Stimulated activated CD4-positive, alpha-beta T cell treated with anti-CD3 and anti-CD28 coated beads, TNF-alpha, amount 100 ng/mL, for 4 hours (primary cell): ENCODE measurements at places on chromosomes 13 and 19.

DNA sequence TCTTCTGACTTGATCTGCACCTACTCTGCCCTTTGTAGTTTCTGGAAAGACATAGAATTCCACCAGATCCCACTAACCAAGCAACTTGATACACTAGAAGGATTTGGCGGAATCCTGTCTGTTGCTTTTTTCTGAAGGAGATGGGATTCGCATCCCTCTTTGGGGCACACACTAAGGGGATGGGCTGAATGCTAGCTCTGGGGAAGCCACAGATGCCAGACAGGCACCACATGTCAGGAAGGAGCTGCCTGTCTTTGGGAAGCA lies 52.1 kb downstream of the SERP2 start:
- no peak for DNase-seq

DNA sequence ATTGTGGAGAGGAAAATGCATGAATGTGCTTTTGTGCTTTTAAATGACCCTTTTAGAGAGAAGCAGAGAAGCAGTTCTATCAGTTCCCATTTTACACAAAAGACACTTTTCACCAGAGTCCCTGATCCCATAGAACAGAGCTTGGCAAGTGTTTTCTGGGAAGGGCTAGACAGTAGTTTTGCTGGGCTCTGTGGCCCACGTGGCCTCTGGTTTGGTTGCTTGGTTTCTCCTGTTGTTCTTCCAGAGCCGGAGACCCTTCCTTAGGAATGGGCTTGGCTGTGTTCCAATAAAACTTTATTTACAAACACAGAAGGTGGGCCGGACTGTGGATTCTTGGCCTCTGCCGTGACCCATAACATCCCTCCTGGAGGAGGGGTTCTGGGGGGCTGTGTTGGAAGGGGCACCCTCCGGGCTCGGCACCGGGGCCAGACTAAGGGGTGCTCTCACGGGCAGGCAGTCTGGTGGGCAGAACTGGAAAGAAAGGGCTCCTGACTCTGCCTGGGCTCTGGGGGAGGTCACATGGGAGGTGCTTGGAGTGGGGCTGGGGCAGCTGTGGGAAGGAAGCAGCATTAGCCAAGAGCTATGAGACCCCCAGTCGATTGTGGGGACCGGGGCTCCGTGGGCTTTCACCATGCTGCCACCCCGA lies 3.2 kb downstream of the SPPL2B start:
- no peak for DNase-seq

DNA sequence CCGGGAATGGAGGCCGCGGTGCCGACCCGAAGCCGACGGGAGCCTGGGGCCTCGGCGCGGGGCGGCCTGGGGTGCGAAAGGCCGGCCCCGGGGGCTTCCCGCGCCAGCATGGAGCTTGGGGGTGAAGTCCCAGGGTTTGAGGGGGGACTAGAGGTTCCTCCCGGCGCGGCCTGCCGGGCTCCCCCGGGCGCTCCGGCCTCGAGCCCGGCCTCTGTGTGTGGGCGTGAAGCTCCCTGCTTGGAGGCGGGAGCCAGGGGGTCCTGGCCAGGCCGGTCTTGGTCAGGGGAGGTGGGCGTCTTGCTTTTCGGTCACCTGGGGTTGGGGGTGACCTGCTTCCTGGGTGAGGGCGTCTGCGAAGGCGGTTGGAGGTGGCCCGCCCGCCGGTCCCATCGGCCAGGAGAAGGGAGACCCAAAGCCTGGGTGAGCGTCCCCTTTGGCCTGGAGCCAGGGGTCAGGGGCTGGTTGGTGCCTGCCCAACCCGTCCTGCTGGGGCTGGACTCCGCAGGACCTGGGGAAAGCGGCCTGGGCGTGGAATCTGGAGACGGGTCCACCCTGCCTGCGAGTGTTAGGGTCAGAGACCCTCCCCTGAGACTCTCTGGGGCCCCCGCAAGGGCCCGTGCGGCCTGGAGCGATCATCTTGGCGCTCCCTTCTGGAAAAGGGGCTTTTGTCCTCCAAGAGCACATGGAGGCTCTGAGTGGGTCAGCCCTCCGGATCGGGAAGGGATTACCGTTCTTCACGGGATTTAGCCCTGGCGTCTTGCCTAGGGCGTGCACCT lies 535 bp downstream of the BSG start:
- DNase-seq, result no peak

DNA sequence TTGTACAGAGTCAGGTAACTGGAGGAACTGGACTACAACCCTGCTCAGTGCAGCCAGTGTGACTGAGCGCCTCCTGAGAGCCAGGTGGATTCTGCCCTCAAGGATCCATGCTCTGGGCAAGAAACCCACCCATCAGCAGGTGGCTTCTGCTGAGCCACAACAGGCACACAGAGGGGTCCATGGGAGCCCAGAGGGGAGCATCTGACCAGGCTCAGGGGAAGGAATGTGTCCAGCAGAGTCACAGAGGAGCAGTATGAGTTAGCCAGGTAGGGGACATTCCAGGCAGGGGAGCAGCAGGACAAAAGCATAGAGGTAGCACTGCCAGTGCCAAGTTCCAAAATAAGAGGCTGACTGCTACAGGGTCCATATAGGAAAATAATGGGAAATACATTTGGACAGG lies 19.9 kb downstream of the DHRS12 start:
- DNase-seq, result no peak

DNA sequence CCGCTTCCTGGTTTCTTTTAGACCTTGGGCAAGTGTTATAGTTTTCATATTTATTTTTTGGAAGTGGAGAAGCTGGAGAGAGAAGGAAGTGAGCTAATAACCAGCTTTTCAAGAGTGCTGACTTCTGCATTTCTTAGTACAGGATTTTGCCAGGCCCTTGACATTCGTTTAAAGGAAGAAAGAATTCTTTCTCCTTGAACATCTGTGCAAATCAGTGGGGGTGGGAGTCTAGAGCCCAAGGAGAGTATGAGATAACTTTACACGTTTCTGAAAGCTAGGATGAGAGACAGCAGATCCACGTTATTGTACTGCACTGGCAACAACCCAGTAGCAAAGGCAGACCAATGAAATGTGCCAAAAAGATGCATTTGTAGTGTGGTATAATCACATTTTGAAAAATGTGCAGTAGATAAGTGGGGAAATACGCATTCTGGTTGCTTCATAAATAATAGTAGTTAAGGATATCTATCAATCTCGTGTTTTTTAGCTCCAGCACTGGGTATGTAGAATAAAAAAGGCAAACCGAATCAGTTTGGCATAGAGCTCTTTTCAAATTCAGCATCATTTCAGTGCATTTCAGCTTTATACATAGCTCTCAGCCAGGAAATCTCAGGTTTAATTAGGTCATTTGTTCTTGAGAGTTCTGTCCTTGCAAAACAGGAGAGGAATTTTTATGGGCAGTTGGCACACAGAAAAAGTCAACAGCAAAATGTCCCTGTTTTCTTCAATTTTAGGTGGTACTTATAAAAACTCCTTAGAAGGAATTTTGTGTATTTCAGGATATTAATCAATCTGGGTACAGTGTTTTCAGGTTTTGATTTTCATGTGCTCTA lies 4.3 kb downstream of the RNF113B start:
- no peak for DNase-seq

DNA sequence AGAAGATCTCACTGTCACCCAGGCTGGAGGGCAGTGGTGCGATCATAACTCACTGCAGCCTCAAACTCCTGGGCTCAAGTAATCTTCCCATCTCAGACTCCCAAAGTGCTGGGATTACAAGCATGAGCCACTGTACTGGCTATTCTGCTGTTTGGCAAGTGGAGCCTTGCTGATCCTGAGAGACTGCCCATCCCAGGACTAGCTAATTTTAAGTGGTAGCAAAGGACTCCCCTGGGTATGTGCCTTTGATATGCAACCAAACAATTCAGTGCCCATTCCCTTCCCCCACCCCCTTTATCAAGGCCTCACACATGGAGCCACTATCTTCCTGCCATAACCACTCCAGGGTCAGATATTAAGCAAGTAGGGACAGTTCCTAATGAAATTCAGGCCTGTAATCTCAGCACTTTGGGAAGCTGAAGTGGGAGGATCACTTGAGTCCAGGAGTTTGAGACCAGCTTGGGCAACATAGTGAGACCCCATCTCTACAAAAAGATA lies 17.0 kb upstream of the ZNF460 start:
- DNase-seq, result no peak

GRCh38 chr19:2552859-2553258 lies 76.9 kb downstream of the GADD45B start:
- peak; percentile 13 for DNase-seq

GRCh38 chr13:20495087-20496023 lies 30.3 kb downstream of the CRYL1 start:
- DNase-seq, result peak; percentile 18

GRCh38 chr19:51628153-51628939 lies 1.9 kb downstream of the SIGLEC5 start:
- DNase-seq, result no peak

DNA sequence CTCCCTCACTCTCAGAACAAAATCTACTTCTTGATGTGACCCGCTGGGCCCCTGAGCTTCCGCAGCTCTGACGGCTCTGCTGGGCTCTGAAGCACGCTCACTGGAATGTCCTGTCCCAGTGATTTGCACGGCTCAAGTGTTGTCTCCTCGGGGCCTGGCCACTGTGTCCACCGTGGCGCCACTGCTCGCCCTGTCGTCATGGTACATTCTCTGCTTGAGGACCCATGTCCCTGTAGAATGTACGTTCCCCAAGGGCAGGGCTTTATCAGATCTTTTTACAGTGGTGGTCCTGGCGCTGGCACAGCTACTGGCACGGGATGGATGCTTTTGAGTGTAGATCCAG lies 12.1 kb downstream of the KLHL26 start:
- DNase-seq, result no peak

DNA sequence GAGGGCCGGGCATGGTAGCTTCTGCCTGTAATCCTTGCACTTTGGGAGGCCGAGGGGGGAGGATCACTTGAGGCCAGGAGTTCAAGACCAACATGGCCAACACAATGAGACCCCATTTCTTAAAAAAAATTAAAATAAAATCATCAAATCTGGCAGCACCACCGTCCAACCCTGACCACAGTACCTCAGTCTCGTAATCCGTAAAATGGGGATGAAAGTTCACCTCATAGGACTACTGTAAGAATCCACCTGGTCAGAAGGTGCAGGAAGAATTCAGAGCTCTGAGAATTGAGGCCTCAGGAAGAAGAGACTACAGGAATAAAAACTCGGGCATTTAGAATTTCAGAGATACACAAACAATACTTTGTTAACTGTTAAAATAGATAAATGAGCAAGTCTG lies 3.1 kb downstream of the PPP1R13L start:
- DNase-seq, result no peak

GRCh38 chr13:60220072-60220471 lies 56.3 kb upstream of the DIAPH3 start:
- DNase-seq, result no peak

DNA sequence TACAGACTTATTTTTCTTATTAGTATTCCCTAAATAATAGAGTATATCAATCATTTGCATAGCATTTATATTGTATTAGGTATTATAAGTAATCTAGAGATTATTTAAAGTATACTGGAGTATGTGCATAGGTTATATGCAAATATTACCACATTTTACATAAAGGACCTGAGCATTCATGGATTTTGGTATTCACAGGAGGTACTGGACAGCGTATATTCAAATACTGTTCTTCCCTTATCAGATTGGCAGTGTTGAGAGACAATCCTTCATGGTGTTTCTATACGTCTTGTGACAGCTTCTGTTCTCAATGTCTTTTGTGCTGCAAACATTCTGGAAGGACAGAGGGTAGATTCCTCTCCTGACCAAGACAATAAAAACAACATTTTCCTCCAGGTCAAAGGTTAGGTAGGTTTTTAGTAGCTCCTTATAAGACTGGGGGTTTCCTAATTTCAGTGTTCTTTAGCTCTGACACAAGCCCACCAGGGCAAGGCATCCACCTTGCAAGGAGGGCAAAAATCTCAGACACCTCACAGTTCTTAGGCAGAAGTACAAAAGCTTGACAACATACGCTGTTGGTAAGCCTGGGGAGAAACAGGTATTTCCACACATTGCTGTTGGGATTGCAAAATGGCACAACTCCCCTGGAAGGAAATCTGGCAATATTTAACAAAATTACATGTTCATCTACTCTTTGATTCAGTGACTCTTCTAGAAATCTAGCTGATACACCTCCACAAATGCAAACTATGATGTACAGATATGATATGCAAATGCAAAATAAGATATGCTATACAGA lies 20.6 kb upstream of the PCCA start:
- DNase-seq, result no peak

DNA sequence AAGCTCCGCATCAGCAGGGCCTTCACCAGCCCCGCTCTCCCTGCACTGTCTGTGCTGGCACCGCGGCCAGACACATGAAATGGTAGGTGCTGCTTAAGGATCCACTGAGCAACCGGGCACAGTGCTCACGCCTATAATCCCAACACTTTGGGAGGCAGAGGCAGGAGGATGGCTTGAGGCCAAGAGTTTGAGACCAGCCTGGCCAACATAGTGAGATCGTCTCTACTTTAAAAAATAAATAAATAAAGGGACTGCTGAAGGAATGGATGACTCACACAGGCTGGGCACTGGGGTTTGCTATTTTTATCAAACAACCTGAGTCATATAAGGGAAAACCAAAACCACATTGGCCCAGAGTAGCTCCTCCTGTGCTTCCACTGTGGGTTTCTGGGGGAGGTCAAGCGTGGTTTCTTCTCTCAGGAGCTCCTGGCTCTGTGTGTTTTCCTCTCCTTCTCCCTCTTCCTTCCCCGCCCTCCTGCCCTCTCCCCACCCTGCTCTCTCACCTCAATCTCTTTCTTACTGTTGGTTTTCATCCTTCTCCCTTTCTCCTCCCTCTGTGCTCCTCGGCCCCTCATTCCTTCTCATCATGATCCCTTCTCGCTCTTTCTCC lies 21.3 kb downstream of the VRK3 start:
- DNase-seq, result no peak

- DNase-seq, result no peak
Observed at GRCh38 chr13:43285933-43286597, 262.7 kb downstream of the DNAJC15 start.

DNA sequence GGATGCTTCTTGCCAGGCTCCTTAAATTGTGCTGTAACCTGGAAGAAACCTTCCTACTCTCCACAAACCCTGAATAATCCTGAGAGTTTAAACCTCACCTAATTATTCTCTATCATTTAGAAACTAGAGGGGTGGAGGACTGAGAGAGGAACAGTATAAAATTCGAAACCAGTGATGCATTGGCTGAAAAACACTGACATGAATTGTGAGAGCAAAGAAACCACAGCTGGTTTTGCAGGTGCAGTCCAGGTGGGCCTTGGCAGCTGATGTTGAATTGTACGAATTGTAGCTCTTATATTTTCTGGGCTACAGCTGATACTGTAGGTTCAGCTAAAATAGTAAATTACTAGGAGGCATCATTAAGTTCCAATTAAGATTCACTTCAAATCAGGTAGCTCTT lies 227.0 kb upstream of the SLITRK5 start:
- no peak for DNase-seq

GRCh38 chr19:41587101-41587837 lies 11.3 kb downstream of the CEACAM21 start:
- DNase-seq, result no peak

GRCh38 chr19:8261881-8262280 lies 46.3 kb downstream of the CD320 start:
- no peak for DNase-seq

GRCh38 chr19:29044037-29044436 lies 168.9 kb downstream of the UQCRFS1 start:
- DNase-seq, result no peak

- DNase-seq, result no peak
Observed at GRCh38 chr13:23583491-23583890, 13.3 kb downstream of the TNFRSF19 start.

- DNase-seq, result no peak
Observed at GRCh38 chr13:97141564-97142005, 80.5 kb upstream of the MBNL2 start.
